ENCODE measurements at places on chromosomes 6 and 20. TPM values are rescaled to one million over a fixed set of nuclear protein-coding genes. Genes with fewer than 3 reads are reported as not detected.

Gene TNXB
- total RNA-seq: 99.6 TPM

Gene PTGIS
- total RNA-seq: 19.0 TPM

Gene FAM83C
- total RNA-seq: not detected

Gene MYLK2
- total RNA-seq: 0.37 TPM

Gene COL9A1
- not detected for total RNA-seq

Gene WFDC6
- not detected for total RNA-seq

Gene BPI
- total RNA-seq: not detected

Gene SLC17A3
- total RNA-seq: not detected

Gene EMILIN3
- total RNA-seq: not detected

Gene SNAI1
- total RNA-seq: under 0.01 TPM

Gene GGTLC1
- total RNA-seq: not detected

Gene AFDN
- total RNA-seq: 35.3 TPM

Gene ZSCAN26
- 11.0 TPM for total RNA-seq

Gene SLC12A5
- not detected for total RNA-seq

Gene CGAS
- total RNA-seq: 3.3 TPM

Gene MEP1A
- not detected for total RNA-seq

Gene CTCFL
- not detected for total RNA-seq

Gene SLC18B1
- total RNA-seq: 6.1 TPM

Gene EDN1
- under 0.01 TPM for total RNA-seq

Gene RUNX2
- total RNA-seq: 5.1 TPM

Gene BEND6
- 9.6 TPM for total RNA-seq

Gene HS3ST5
- total RNA-seq: not detected

Gene AHCY
- 122 TPM for total RNA-seq

Gene BANF2
- not detected for total RNA-seq

Gene IRAK1BP1
- total RNA-seq: 7.4 TPM

Gene PIGU
- 14.5 TPM for total RNA-seq

Gene CLPSL2
- not detected for total RNA-seq

Gene DEFB124
- total RNA-seq: not detected

Gene LBP
- total RNA-seq: not detected

Gene ARHGAP40
- total RNA-seq: not detected

Gene GPR31
- not detected for total RNA-seq

Gene SLC35D3
- total RNA-seq: not detected

Gene CEP85L
- 13.7 TPM for total RNA-seq

Gene ZBTB46
- under 0.01 TPM for total RNA-seq

Gene BPIFB1
- not detected for total RNA-seq

Gene DUSP15
- not detected for total RNA-seq

Gene ASIP
- total RNA-seq: not detected

Gene MCHR2
- not detected for total RNA-seq

Gene GPR6
- not detected for total RNA-seq

Gene LTA
- not detected for total RNA-seq

Gene NOX3
- not detected for total RNA-seq

Gene CASS4
- total RNA-seq: 0.20 TPM

Gene ZKSCAN8
- total RNA-seq: 12.9 TPM

Gene GSTA2
- not detected for total RNA-seq

Gene ZNF512B
- total RNA-seq: 8.1 TPM

Gene TRAPPC3L
- total RNA-seq: not detected

Gene ZKSCAN3
- 2.7 TPM for total RNA-seq

Gene RIPK1
- 13.2 TPM for total RNA-seq

Gene RPS10
- 1,456 TPM for total RNA-seq

Gene KCNK16
- total RNA-seq: not detected

Gene HCK
- not detected for total RNA-seq

All from subcutaneous preadipocyte (primary cell).